ENCODE measurements at places on chromosomes 1 and 21. TPM values are rescaled to one million over a fixed set of nuclear protein-coding genes. Genes with fewer than 3 reads are reported as not detected.

DNA sequence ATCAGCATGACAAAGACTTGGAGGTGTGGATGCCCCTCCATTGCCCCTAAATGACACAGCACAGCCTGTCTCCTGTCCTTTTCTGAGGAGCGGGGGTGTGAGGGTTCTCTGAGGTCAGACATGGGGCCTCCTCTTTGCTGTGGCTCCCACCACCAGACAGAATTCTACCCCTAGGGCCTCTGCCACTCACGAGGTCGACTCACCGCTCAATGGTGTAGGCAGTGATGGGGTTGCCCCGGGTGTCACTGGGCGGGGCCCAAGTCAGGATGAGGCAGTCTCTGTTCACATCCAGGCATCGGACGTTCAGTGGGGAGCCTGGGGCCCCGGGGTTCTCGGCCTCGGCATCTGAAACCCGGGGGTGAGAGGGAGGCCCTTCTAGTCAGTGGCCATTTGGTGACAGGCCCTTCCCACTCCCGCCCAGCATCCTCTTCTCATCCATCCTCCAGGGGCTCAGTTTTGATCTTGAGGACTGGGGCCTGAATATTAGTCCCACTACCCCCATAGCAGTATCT is 19.9 kb downstream of the MYOM3 start:
- peak; percentile 46 for DNase-seq

GRCh38 chr1:209648346-209648745 is 3.9 kb downstream of the LAMB3 start:
- DNase-seq = no peak

- DNase-seq = no peak
Observed at GRCh38 chr1:51679435-51679834, 62.5 kb downstream of the OSBPL9 start.

DNA sequence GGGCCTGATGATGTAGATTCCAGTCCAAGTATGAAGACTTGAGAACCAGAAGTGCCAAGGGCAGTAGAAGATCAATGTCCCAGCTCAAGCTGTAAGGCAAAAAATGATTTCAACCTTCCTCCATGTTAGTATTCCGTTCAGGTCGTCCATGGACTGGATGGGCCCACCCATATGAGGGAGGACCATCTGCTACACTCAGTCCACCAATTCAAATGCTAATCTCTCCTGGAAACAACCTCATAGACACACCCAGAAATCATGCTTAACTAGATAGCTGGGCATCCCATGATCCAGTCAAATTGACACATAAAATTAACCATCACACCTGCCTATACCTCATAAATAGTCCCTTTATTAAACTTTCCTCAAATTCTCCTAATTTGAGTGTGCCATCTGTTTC is 73.3 kb upstream of the NFASC start:
- DNase-seq = no peak

DNA sequence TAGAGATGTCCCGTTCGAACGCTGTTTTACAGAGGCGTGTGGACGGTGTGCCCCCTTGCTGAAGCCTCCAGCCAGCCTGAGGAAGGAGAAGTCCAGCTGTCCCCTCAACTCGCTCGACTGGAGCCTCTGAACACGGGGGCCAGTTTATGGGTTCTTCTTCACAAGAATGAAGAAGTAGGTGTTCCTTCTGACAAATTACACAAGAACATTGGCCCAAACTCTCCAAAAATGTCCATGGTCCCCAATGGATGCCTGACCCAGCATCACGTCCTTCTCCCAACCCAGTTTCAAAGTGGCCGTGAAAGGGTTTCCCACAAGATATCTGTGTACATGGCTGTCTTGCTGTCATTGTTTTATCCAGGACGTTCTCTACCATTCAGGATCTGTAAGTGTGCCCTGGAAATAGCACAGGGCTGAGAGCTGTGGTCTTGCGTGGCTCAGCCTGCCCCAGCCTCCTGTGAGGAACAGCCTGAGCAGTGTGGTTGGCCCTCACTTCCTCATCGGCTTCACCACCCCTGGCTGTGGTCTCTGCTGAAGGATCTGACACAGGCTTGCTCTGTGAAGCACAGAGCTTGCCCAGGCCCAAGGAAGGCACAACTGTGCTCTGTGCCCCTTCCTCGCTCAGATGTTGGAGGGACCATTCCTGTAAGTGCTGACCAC is 1.0 kb upstream of the S100B start:
- peak; percentile 55 for DNase-seq

- no peak for DNase-seq
Observed at GRCh38 chr1:5513179-5513578, 479.0 kb downstream of the NPHP4 start.

- DNase-seq = peak; percentile 4
Observed at GRCh38 chr1:95650631-95651030, 416.6 kb downstream of the RWDD3 start.

- DNase-seq = peak; percentile 73
Observed at GRCh38 chr1:165928075-165928731, 100.8 kb downstream of the UCK2 start.

- DNase-seq = no peak
Observed at GRCh38 chr1:206699000-206699586, 14.4 kb downstream of the MAPKAPK2 start.

GRCh38 chr1:213136190-213136917 is 85.3 kb downstream of the RPS6KC1 start:
- DNase-seq = no peak

DNA sequence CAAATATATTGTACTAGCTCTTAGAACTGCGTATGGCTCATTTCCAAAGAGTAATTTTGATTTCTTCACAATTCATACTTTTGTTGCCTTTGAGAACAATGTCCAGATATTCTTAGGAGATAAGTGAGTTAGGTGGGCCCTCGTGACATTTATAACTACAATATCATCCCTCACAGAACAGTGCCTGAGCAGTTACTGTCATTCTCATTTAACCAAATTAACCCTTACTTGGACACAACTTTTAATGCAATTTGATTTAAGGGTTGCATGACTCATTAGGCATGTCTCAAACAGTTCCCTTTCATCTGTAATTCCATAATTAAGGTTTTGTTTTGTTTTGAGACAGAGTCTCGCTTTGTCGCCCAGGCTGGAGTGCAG is 68.1 kb upstream of the DNAH14 start:
- no peak for DNase-seq

- peak; percentile 70 for DNase-seq
Observed at GRCh38 chr1:155192346-155193274, 15.1 kb downstream of the THBS3 start.

DNA sequence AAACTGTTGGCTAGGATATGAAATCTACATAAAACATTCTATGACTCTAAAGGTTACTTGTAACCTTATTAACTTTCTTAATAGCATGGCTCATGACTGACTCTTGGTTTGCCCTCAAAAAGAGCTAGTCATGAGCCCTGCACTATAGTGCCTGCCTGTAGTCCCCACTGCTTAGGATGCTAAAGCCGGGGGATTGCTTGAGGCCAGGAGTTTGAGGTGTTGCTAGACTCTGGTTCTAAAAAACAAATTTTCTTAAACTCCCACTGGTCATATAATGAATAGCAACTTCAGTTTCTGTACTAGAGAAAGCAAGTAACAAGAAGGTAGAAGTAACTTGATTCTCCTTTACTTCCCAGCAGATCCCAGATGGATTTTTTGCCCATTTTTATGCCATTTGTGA is 15.8 kb upstream of the NEXN start:
- DNase-seq = no peak

- DNase-seq = no peak
Observed at GRCh38 chr1:18452550-18452949, 28.2 kb upstream of the KLHDC7A start.

- DNase-seq = no peak
Observed at GRCh38 chr1:155120253-155120652, 7.4 kb upstream of the EFNA1 start.

- DNase-seq = no peak
Observed at GRCh38 chr1:244659694-244660093, 6.8 kb downstream of the DESI2 start.

GRCh38 chr1:2194319-2194897 is at the start of gene FAAP20:
TSS of gene FAAP20 (minus strand) at chr1:2194772. CDS start at chr1:2194749, 23 bp downstream.
- peak; percentile 86 for DNase-seq

DNA sequence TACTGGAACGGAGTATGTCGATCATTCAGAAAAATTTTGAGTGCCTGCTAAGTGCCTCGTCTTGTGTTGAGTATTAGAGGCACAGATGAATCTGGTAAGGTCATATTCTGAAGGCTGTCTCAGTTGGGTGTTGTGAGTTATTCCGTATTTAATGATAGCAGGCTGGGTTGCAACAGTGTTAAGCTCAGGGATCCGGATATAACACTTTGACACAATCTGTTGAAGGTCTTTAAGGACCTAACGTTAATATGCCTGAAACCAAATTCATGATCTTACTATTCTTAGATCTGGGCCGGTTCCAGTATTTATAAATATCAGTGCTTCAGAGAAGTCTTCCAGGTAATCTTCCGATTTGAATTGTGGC is 555 bp downstream of the PRPF38A start:
- no peak for DNase-seq

DNA sequence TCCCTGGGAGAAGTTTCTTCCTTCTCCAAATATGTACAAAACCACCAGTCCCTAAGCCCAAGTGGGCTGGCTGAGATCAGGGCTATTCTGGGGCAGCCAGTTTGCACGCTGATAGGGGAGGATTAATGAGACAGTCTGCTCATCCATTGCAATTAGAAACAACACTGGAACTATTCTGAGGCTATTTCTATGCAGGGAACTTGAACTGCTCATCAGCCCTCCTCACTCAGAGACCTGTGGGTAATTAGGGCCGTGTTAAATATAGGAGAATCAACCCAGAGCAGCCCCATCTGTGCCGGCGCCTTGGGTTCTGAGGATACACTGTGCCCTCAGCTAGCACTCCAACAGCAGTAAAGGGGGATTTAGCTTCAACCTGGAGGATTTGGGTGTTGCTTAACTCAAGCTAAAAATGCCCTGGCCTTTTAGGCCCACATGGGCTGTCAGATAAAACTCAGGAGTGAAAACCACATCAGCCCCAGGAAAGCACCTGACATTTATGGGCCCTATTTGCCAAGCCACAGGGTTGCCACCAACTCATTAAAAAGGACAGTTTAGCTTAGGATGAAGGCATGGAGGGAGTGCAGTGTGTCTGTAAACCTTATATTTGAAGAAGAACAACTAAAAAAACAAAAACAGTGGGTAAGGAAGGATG is 53.9 kb downstream of the DUSP10 start:
- DNase-seq = no peak

DNA sequence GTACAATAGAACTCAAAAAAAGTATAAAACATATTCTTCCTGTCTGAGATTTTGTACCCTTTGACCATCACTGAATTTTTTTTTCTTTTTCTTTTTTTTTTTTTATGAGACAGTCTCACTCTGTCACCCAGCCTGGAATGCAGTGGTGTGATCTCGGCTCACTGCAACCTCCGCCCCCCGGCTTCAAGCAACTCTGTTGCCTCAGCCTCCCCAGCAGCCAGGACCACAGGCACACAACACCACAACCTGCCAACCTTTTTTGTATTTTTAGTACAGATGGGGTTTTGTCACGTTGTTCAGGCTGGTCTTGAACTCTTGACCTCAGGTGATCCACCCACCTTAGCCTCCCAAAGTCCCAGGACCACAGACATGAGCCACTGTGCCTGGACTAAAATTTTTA is 10.4 kb downstream of the SDCCAG8 start:
- DNase-seq = no peak

- no peak for DNase-seq
Observed at GRCh38 chr1:7420470-7421100, 350.5 kb upstream of the VAMP3 start.

DNA sequence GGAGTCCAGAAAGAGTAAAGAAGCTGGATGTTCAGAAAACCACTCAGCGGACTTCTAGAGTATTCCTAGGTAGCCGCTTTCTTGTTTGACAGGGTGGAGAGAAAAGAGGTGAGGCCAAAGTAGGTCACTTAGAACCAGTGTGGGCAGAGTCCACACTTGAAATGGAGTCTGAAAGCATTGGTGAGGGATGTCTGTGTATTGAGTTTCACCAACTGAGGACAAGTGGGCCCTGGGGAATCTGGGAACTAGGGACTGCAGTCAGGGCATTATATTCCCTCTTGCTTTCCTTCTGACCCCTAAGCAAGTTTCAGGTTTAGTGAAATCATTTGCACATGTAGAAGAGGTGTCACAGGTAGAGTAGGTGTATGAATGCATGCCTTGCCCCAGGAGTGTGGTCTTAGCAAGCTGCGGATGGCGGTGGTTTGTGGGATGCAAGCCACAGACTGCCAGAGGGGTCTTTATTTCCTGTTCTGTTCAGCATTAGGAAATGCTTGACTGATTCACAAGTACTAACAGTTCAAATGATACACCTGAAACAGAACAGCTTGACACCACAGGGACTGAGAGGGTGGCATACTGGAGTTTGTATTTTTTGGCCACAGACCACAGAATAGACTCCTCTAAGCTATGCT is 1.1 kb upstream of the GNG12 start:
- DNase-seq = no peak

- no peak for DNase-seq
Observed at GRCh38 chr1:116988908-116989307, 12.7 kb upstream of the CD101 start.

DNA sequence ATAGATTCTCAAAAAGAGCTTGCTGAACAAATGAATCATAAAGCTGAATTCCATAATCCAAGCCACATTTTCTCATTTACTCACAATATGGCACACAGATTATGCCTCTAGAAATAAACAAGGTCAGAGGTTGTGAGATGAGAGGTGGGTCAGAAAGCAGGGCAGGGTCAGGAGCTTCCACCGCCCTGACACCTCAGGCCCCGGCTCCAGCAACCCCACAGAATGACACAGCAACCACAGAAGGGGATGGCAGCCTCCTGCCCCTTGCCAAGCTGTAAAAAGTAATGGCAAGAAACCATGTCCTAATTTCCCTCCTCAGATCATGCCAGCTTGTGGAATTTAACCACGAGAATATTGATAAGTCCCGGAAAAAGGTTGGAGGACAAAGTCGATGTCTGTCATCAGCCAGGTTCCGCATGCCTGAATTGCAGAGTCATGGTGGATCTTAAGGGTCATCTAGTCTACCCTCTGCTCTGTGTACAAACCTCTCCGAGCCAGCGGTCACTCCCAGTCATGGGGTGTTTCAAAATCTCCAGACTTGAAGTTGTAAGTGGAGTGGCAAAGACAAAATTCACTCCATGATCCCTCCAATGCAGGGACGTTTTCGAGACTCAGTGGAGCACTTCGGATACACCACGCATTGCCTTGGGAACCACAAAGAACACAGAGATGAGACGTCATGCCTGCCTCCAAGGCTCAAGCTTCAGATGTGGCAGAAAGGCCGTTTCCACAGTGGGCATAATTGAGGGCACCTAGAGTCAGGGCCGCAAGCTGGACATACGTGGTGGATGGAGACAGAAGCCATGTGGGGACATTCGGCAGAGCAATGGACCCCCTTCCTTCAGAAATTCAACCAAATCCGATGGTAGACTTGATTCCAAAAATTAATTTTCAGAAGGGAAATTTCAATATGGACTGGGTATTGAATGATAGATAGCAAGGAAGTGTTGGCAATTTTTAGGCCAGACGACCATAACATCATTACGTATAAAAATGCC is 254.0 kb downstream of the TOMM20 start:
- no peak for DNase-seq

Gene TMEM52
- total RNA-seq = 0.88 TPM

Gene TEDDM1
- total RNA-seq = not detected

Gene ACKR1
- not detected for total RNA-seq

Gene RASSF5
- 239 TPM for total RNA-seq

Gene CNKSR1
- 3.0 TPM for total RNA-seq

Gene ASAP3
- total RNA-seq = 0.57 TPM

Gene CCDC17
- total RNA-seq = 1.0 TPM

Gene MARK1
- not detected for total RNA-seq

Gene OR10J1
- total RNA-seq = not detected

Measured in activated CD4-positive, alpha-beta T cell treated with anti-CD3 and anti-CD28 coated beads for 36 hours (primary cell).